ENCODE measurements at places on chromosomes 12 and 14. TPM values are rescaled to one million over a fixed set of nuclear protein-coding genes. Genes with fewer than 3 reads are reported as not detected.
A peak's percentile ranks its signal among the peaks of the same experiment; 100 is the strongest.

Gene TCL1B
- total RNA-seq: not detected

- no peak for DNase-seq
Observed at GRCh38 chr14:57918791-57919190, 52.9 kb upstream of the SLC35F4 start.

GRCh38 chr14:104220215-104221070 is 82.1 kb downstream of the KIF26A start:
- no peak for DNase-seq

Gene EGLN3
- total RNA-seq: 299 TPM

GRCh38 chr12:105554223-105554678 is 223.8 kb downstream of the C12orf75 start:
- no peak for DNase-seq

Gene CRIP2
- 161 TPM for total RNA-seq

- no peak for DNase-seq
Observed at GRCh38 chr12:121232163-121232562, 22.2 kb downstream of the P2RX4 start.

Gene EID3
- 3.0 TPM for total RNA-seq

DNA sequence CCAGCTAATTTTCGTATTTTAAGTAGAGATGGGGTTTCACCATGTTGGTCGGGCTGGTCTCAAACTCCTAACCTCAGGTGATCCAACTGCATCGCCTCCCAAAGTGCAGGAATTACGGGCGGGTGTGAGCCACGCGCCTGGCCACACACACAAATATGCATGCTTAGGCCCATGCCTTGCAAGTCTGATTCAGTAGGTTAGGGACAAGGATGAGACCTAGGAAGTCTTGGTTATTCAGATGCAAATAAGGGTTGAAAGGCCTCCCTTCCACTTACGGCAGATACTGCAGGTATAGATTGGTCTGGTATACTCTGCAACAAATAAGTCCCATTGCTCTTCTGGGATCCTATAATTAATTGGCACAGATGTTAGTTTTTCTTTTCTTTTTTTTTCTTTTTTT is 32.9 kb downstream of the TXNRD1 start:
- no peak for DNase-seq

- no peak for DNase-seq
Observed at GRCh38 chr12:39613525-39613924, 6.1 kb downstream of the ABCD2 start.

DNA sequence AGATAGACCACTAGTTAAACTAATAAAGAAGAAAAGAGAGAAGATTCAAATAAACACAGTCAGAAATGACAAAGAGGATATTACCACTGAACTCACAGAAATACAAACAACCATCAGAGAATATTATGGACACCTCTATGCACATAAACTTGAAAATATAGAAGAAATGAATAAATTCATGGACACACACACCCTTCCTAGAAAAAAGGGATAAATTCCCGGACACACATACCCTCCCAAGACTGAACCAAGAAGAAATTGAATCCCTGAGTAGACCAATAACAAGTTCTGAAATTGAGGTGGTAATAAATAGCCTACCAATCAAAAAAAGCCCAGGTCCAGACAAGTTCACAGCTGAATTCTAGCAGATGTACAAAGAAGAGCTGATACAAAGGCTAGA is 187.9 kb downstream of the SEC23A start:
- no peak for DNase-seq

GRCh38 chr12:100138048-100138802 is 4.4 kb downstream of the BLTP3B start:
- no peak for DNase-seq

Gene SERPINA5
- total RNA-seq: 0.38 TPM

DNA sequence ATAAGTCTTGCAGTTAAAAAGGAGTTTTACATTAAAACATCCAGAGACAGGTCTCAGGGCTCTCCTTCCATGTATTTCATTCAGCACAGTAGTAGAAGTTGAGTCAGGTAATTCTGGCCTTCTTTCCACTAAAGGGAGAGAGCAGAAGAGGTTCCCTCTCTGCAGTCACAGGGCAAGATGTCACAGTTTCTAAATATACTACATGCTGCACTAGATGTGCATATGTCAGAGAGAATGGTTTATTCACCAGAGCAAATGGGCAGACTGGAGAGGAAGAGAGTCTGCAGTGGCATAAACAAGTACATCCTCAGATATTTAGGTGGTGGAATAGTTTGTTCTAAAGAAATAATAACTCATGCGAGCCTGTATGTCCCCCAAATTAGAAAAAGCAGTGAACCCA is 132.0 kb downstream of the KICS2 start:
- DNase-seq: no peak

DNA sequence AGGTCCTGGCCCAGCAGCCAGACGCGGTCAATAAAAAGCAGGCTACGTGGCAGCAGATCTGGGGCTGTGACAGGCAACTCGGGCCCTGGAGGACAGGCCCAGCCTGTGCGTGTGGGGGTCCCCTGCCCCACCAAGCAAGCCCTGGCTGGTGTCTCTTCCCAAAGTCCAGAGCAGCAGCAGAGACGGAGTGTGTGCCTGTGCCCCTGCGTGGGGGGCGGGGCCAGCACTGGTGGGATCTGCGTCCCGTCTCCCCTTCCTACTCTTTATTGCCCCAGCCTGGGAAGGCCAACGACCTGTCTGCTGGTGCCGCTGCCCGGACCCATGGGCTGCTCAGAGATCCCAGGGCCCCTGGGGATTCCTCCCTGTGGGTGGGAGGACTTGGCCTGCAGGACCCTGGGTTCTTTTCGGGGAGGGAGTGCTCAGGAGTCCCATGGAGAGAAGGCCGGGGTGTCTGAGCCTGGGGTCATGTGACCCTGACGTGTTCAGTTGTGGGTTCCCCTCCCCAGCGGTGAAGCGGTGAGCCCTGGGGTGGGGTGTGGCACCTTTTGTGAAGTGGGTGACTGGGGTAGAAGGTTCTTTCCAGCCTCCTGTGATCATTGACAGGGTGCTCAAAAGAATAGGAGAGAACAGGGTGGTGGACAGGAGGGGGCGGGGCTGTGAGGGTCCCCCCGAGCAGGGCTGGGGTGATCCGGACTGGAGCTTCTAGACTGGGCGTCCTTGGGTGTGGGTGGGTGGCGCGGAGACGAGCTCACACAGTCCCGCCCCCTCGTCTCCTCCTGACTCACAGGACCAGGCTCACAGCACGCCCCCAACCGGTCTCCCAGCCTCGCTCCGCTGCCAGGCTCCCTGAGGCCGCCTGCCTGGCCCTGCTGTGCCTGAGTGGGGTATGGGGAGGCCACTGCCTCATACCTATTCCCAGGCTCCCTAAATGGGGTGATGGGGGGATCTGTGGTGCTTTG is 22.4 kb downstream of the ASPG start:
- peak; percentile 81 for DNase-seq

DNA sequence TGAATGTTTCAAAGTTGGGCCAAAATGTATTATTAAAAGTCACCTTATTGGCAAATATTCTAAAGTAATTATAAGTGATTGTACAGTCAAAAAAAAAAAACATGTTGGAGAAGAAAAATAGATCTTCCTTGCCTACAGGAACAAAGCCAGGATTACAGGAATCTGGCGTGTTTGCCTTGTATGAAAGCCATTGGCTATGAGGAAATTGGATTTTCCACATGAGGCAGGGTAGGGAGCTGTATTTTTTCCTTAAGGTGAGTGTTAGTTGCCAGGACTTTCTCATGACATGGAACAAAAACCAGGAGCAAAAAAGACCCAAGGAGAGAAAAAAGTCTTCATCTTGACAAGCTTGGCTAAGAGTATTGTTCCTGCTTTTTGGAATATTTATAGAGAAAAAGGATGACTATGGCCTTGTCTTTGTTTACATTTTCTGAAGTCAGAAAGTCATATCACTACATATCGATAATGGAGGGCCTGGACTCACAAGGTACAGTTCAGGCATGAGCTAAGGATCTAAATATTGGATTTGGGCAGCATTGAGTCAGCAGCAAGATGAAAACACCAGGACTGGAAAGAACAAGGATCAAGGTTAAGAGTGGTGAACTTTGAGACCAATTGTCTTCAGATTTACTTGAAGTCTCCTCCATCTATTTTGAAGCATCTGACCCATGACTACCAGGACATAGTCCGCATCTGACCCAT is 68.4 kb upstream of the FLRT2 start:
- DNase-seq: no peak

Gene PCED1B
- total RNA-seq: 0.23 TPM

- DNase-seq: no peak
Observed at GRCh38 chr14:86221000-86221399, 691.1 kb downstream of the FLRT2 start.

Gene KIF26A
- 5.2 TPM for total RNA-seq

- no peak for DNase-seq
Observed at GRCh38 chr12:116376354-116377193, 99.1 kb upstream of the MED13L start.

DNA sequence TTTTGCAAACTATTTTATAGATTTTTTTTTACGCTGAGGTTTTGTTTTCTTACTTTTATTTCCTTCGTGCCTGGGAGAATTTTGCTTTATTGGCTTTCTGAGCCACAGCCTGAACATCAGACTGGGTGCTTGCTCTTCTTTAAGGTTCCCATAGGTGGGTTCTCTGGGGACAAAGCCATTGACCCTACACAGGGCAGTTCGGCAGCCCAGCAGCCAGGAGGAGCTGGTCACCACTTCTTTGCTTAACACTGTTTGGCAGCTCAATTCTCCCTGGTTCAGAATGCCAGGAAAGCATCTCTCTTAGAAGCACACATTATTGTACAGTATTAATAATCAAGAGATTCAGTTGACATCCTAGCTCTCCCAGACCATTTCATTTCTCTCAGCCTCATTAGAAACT is 140.8 kb upstream of the NEDD1 start:
- no peak for DNase-seq

Gene KRT86
- total RNA-seq: 298 TPM

- no peak for DNase-seq
Observed at GRCh38 chr14:22007784-22008412, 334.3 kb upstream of the OR4E1 start.

DNA sequence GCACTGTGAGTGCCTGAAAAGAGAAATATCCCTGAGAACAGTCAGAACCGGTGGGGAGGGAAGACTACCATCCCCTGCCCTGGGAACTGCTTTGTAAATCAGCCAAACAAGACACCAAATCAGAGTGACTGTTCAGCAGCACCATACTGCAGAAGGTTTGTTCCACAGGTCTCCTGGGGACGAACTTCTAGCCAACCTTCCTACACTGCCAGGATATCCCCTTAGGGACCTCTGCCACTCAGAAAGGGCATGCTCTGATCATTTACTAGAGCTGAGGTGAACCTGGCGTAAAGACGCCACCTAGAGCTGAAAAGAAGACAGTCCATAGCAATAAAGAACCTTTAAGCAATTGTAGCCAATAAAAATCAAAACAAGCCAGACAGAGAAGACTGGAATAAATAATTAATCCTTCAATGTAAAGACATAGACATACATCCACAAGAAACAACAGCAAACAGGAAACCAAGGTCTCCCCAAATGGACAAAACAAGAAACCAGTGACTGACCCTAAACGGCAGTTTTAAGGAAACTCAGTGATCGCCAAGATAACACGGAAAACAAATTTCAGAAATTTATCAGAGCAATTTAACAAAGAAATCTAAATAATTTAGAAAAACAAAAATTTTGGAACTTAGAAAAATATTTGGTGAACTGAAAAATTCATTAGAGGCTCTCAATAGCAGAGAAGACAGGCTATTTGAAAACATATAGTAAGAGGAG is 228.1 kb upstream of the AMIGO2 start:
- no peak for DNase-seq

DNA sequence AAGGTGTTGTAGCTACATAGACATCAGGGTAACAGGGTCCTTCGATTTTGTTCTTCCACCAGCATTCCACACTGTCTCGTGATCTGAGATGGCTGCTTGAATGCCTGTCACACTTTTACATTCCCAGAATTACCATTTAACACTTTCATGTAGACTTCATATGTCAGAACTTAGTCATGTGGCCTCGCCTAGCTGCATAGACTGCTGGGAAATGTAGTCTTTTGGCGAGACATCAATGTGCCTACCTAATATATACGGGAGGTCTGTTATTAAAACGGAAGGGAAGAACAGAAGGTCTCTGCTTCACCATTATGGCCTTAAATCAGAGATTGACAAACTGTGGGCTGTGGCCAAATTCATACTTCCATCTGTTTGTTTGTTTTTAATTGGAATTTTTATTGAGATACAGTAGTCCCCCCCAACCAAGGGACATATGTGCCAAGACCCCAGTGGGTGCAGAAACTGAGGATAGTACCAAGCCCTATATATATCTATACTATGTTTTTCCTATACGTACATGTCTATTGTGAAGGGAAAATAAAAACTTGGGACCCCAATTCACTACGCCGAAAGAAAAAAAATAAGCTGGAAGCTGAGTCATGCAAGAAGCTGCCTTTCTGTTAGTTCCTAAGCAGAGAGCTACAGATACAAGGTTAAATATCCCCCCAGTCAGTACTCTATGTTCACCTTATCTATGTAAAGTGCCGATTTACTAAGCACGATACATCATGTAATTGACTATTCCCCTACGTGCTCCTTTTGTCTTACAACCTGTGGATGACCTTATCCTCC is 11.3 kb upstream of the HRK start:
- DNase-seq: no peak

DNA sequence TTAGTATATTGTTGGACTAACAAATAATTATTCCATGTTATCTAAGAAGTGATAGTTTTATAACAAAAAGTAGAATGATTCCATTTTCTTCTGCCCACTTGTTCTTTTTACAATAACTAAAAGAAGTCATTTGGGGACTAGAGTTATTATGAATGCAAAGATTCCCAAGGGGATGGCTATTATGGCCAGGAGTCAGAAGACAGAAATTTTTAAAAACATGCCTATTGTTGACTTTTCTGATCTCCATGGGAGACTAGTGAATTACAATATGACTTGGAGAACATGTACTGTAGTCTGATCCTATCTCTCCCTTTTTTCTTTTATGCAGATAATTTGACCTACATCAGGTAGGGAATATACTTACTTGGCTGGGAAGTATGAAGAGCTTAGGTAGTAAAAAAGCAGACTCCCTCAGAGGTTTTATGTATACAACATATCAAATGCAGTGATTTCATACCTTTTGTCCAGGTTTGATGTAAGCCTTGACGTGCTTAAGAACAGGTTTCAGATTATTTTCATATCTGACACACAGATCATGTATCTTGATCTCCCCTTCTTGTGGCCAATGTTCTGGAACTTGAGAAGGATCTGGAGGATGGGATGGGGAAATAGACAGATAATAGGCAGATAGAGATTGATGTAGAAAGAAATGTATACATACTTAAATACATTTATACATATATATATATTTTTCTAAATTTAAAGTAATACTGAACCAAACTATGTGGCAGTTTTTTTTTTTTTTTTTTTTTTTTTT is 41.0 kb upstream of the KCNJ8 start:
- DNase-seq: no peak

GRCh38 chr14:95034788-95035187 is 122.5 kb downstream of the DICER1 start:
- no peak for DNase-seq

Gene CD163
- total RNA-seq: 64.0 TPM

Gene RNASE7
- 37.3 TPM for total RNA-seq

Gene ANO4
- total RNA-seq: not detected

DNA sequence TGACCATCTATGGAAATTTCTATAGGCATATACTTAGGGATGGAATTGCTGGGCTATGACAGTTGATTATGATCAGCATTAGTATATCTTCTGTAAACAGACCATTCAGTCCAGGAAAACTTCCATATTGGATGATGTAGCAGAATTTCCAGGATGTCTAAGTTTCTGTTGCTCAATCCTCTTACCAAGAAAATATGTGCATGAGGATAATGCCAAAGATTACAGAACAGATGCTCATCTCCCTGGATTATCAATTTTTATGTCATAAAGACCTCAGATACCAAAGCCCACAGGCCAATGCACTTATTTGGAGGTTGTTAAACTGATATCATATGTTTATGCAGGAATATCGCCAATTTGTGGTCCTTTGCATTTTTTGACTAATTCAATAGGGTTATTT is 354.4 kb upstream of the FLRT2 start:
- no peak for DNase-seq
